ENCODE measurements at places on chromosomes 6 and 20. TPM values are rescaled to one million over a fixed set of nuclear protein-coding genes. Genes with fewer than 3 reads are reported as not detected.

DNA sequence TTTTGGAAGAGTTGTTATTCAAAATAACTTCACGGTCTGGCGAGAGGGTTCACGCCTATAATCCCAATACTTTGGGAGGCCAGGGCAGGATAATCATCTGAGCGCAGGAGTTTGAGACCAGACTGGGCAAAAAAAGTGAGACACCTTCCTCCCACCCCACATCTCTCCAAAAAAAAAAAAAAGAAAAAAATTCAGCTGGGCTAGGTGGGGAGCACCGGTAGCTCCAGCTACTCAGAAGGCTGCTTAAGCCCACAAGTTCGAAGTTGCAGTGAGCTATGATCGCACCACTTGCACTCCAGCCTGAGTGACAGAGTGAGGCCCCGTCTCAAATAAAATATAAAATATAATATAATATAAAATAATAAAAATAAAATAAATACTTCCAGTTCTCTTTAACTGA is 10.4 kb downstream of the OR2B2 start:
- no peak for ATAC-seq

DNA sequence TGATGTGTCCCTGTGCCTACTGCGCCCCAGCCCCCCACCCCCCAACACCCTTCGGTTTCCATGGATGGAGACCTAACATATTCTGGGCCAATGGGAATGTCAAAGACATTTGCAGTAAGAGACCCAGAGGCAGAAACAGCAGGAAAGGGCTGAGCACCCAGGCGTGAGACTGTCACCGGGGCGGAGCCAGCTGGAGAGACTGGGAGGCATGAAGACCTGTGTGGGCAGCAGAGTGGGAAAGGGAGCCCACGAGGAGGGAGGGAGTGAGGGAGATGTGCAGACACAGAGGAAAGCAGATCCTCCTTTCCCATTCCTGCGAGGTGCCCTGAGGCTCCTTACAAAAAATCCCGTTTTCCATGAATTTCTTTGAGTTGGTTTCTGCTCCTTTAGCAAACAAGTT is 150.2 kb downstream of the FOXC1 start:
- no peak for ATAC-seq

Gene IMPG1
- 0.75 TPM for total RNA-seq

- ATAC-seq, result no peak
Observed at GRCh38 chr20:56691325-56691998, 62.4 kb downstream of the TFAP2C start.

Gene GNRH2
- total RNA-seq, result not detected

GRCh38 chr20:9215539-9215938 is 146.7 kb downstream of the PLCB4 start:
- ATAC-seq, result no peak

GRCh38 chr6:168365422-168366165 is 46.0 kb upstream of the DACT2 start:
- ATAC-seq, result no peak

GRCh38 chr20:32019563-32020463 is 9.6 kb downstream of the CCM2L start:
- no peak for ATAC-seq

DNA sequence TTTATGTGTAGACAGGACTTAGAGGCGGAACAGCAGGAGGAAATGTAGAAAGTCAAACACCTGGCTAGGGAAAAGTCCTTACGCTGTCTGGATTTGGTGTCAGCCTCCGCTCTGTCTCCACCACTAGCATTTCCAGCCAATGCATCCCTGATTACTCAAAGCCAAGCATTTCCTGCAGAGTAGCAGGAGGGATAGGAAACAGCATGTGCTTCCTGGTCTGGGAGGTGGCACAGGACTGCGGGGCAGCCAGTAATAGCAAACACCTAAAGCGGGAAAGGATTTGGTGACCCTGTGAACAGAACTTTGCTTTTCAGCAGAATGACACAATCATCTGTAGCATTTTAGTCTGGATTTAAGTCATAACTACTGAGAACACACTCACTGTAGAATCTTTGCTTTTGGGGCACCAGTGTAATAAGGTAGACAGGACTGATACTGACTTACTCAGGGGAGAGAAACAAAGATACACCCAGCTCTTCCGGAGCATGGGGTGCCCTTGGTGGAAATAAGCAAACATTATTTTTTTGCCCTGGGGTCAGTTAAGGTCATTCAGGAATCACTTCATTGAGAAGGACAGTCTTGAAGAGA is 133.3 kb upstream of the AHI1 start:
- ATAC-seq, result no peak

GRCh38 chr6:4320860-4321259 is 185.5 kb upstream of the ECI2 start:
- ATAC-seq, result no peak

Gene RAD21L1
- not detected for total RNA-seq

DNA sequence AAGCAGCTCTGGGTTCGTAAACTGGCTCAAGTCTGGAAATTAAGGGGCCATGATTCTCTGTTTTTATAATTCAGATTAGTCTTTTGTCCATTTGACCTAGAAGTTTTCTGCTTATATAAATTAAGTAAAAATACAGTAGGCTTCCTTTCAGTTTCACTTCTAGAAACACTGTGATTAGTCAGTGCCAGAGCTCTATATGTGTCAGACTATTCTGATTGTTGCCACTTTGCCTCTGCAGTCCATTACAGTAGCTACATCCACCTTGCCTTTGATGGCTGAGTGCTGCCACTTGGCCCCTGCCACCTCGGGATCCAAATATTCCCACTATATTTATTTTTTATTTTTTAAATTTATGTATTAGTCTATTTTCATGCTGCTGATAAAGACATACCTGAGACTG is 7.9 kb downstream of the ZC2HC1B start:
- no peak for ATAC-seq

GRCh38 chr20:48260129-48260756 is 475.0 kb upstream of the SULF2 start:
- peak; percentile 91 for ATAC-seq

- ATAC-seq, result no peak
Observed at GRCh38 chr6:136012198-136012887, 160.8 kb downstream of the PDE7B start.

GRCh38 chr20:52096117-52096516 is 95.5 kb downstream of the ZFP64 start:
- ATAC-seq, result no peak

- ATAC-seq, result no peak
Observed at GRCh38 chr20:59413326-59413865, 113.0 kb downstream of the EDN3 start.

DNA sequence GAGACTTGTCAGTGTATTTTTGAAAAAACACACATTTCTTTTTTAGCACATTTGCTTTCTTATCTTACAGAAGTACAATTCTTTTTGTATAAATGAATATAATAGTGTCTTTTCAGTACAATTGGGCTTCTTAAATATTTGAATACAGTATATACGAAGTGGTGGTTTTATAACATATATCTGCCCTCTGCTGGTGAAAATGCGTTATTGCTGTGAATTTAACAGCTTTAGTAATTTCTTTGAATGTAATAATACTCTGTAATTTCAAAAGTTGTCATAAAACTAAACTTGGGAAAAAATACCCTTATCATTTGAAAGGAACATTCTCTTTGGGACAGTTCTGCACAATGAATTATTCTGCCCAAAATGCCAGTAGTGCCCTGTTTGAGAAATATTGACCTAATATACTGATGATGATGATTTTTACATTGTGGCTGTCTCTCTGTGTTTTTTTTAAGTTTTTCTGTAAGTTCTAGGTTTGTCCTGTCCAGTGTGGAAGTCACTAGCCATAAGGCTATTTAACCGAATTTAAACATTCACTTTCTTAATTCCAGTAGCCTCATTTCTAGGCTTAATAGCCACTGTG is 19.0 kb downstream of the SMAP1 start:
- ATAC-seq, result no peak

Gene PTK6
- total RNA-seq, result 0.16 TPM

GRCh38 chr6:35590622-35591066 is 77.9 kb upstream of the TULP1 start:
- ATAC-seq, result no peak

GRCh38 chr20:20205141-20205861 is 153.0 kb downstream of the CFAP61 start:
- ATAC-seq, result no peak

Gene MRAP2
- total RNA-seq, result 9.4 TPM

GRCh38 chr6:166262743-166263515 is 45.3 kb downstream of the PRR18 start:
- no peak for ATAC-seq
